ENCODE measurements at places on chromosomes 3 and 15.

- no peak for DNase-seq
Observed at GRCh38 chr3:17149076-17149475, 264.3 kb downstream of the PLCL2 start.

- DNase-seq: no peak
Observed at GRCh38 chr3:179929091-179929529, 107.6 kb downstream of the PEX5L start.

DNA sequence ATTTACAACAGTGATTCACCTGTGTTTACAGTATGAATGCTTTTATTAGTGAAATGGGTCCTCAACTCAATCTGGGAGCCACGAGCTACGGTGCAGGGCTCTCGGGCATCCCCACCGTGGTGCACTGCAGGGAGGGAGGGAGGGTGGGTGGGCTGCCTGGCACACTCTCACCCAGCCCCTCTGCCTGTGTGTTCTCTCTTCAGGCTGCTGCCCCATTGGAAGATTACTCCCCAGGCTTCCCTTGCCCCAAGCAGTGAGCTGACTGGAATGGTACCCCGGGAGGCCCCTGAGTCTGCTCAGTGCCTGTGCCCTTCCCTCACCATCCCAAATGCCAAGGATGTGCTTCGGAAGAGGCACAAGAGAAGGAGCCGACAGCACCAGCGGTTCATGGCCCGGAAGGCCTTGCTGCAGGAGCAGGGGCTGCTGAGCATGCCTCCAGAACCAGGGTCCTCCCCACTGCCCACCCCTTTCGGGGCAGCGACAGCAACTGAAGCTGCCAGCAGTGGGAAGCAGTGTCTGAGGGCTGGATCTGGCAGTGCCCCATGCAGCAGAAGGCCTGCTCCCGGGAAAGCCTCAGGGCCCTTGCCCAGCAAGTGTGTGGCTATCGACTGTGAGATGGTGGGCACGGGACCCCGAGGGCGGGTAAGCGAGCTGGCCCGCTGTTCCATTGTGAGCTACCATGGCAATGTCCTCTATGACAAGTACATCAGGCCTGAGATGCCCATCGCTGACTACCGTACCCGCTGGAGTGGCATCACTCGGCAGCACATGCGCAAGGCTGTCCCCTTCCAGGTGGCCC is 5.0 kb downstream of the AEN start:
- DNase-seq: no peak

DNA sequence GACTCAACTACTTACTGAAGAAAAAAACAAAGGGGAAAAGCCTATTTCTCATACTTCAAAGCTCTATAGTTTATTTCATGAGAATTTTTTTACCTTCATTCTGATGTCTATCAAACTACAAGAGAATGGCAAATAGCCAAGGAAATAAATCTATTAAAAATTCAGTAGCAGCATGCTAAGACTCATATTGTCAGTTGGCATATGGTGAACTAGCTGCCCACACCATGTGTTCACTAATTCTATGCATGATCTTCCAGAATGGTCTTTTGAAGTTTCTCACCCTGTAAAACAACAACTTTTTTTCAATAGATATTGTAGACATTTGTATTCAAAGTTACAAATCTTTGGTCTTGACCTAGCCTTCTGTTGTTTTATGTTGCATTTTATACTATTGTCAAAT is 386.2 kb downstream of the RSL24D1 start:
- DNase-seq: no peak

GRCh38 chr15:40471808-40472150 is 995 bp downstream of the CHST14 start:
- DNase-seq: no peak

DNA sequence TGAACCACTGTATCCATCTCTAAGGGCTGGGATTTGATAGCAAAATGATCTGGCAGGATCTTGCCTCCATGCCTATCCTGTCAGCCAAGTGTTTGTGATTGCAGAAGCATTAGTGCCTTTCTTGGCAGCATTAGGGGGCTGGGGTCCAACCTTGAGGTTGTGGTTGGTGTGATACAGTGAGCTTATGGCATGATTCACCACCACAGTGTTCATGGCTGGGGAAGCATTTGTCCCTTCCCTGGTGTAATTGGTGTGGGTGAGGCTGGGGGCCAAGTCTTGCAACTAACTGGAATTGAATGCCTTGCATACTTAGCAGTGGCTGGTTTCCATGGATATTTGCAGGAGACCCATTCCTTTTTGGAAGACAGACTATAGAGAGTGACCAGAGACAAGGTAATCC is 271.0 kb upstream of the TBL1XR1 start:
- DNase-seq: no peak

GRCh38 chr3:184811034-184811433 is 932 bp upstream of the VPS8 start:
- DNase-seq: peak; percentile 68
